ENCODE measurements at places on chromosomes 1 and 21.

- DNase-seq = no peak
Observed at GRCh38 chr1:180603223-180603849, 28.5 kb upstream of the XPR1 start.

GRCh38 chr1:48674641-48675040 is 102.0 kb downstream of the BEND5 start:
- no peak for DNase-seq

DNA sequence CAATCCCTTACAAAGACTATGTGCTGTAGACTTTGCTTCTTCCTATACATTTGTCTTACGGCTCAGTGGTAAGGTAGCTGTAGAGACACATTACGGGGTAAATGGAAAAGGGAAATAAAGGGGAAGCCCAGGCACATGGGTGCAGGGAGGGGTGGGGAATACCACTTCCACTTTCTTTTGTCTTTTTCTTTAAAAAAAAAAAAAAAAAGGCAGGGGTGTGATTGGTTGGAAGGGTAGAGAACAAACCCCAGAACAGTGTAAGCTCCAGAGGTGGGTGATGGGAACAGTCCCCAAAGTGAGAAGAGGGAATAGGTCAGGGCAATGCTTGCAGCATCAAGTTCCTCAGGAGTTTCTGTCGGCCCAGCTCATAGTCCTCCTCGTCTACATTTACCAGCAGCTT is 3.9 kb downstream of the NIT1 start:
- no peak for DNase-seq

GRCh38 chr1:8698012-8698630 is 119.3 kb downstream of the RERE start:
- DNase-seq = no peak

Data from GDM1 (cell line).